ENCODE measurements at places on chromosomes 16 and 17.

- peak; percentile 85 for DNase-seq
Observed at GRCh38 chr17:80279895-80280294, 19.2 kb downstream of the RNF213 start.

DNA sequence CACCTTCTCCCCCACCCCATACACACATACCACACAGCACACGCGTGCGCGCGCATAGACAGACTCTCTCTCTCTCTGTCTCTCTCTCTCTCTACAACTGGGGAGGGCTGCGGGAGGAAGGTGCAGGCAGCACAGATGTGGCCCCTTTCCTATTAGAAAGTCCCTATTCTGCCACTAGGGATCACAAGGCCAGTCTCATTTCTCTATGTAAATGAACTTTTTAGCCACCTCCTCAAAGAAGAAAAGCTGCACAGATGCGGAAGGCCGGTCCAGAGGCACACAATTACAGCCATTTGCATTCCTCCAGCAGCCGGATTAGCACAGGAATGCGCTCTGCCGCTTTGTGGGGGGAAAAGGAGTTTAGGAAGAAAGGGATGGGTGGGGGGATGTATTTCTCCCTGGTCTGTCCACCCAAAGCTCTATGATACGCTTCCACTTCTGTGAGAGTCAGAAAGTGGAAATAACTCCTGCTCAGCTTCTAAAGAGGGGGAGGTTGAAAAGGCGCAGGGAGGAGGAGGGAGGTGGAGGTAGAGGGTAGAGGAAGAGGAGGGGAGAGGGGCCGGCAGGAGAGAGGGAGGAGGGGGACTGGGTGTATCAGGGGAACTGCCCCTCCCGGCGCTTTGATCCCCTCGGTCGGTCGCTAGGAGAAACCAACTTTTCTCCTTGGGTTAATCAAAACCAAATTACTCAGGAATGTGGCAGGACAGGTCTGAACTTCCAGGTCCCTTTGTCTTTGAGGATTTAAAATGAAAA, 11.7 kb downstream of the ZFHX3 start:
- no peak for DNase-seq

DNA sequence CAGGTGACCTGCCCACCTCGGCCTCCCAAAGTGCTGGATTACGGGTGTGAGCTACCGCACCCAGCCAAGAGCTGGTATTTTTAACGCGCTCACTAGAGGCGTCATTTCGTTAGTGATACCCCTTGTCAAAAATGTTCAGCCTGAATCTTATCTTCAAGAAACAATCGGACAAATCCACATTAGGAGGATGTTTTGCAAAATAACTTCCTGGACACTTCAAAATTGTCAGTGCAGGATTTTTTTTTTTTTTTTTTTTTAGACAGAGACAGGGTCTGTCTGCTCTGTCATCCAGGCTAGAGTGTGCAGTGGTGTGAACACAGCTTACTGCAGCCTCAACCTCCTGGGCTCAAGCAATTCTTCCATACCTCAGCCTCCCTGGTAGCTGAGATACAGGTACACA, 63.0 kb downstream of the RMI2 start:
- DNase-seq, result no peak

- DNase-seq, result no peak
Observed at GRCh38 chr17:4815043-4815675, 8.2 kb downstream of the PLD2 start.

DNA sequence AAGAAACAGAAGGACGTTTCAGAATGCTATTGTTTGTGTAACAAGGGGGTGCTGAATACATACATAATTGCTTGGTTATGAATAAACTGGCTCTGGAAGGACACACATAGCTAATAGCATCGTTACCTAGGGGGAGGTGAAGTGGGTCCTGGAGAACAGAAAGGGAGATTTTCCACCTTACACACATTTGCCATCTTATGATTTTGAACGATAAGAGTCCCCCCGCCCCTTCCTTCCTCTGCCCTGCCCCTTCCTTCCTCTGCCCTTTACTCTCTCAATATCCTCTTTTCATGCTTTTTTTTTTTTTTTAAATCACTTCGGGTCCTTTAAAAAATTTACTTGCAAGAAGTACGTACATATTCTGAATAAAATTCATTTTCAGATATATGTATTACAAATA, 902 bp upstream of the DHRS7B start:
- DNase-seq, result no peak

DNA sequence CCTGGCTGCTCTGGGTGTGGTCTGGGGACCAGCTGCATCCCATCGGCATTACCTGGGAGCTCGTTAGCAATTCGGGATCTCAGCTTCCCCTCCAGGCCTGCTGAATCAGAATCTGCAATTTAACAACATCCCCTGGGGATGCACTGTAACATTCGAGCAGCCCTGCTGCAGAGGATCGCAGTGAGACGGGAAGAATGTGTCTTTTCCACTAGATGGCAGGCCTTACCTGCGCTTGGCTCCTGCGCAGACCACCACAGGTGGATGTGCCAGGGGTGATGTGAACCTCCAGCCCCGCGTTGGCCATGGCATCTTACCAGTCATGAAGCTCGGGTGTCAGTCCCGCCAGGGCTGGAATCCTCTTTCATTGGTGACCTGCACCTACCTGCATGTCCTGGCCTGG, 209.9 kb downstream of the PRKCB start:
- DNase-seq, result no peak

GRCh38 chr16:74862743-74863244, 88.2 kb upstream of the FA2H start:
- DNase-seq, result no peak

DNA sequence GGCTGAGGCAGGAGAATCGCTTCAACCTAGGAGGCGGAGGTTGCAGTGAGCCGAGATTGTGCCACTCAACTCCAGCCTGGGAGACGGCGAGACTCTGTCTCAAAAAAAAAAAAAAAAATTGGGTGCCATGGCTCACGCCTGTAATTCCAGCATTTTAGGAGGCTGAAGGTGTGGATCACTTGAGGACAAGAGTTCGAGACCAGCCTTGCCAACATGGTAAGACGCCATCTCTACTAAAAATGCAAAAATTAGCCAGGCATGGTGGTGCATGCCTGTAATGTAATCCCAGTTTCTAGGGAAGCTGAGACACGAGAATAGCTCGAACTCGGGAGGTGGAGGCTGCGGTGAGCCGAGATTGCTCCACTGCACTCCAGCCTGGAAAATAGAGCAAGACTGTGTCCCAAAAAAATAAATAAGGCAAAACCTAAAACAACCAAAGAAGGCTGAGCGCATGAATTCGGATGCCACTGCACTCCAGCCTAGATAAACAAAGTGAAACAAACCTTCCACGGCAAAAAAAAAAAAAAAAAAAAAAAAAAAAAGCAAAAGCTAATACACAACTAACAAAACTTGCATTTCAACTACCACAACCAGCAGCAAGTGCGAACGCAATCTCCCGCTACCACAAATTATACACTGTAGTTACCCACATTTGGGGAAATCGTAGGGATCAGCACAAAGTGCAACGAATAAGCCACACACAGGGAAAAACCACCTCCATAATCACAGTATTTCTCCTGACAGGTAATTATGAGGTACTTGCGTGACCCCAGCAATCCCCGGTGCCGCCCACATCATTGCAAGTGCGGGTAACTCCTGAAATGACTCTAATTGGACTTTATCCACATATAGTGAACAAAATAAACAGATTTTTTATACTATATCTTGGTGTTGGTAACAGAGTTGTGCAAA, 25.6 kb downstream of the TEX14 start:
- no peak for DNase-seq
